DMS79 (cell line): ENCODE measurements at places on chromosomes 7 and 10.

GRCh38 chr7:96869538-96869937, 135.8 kb upstream of the DLX6 start:
- no peak for DNase-seq

GRCh38 chr10:19226025-19226424, 177.4 kb downstream of the MALRD1 start:
- DNase-seq, result no peak

GRCh38 chr10:122854648-122855047, 9.0 kb upstream of the CUZD1 start:
- DNase-seq, result no peak

GRCh38 chr7:41217306-41217705, 485.6 kb downstream of the INHBA start:
- DNase-seq, result no peak

- DNase-seq, result no peak
Observed at GRCh38 chr10:118483496-118483895, 112.0 kb downstream of the PRLHR start.

DNA sequence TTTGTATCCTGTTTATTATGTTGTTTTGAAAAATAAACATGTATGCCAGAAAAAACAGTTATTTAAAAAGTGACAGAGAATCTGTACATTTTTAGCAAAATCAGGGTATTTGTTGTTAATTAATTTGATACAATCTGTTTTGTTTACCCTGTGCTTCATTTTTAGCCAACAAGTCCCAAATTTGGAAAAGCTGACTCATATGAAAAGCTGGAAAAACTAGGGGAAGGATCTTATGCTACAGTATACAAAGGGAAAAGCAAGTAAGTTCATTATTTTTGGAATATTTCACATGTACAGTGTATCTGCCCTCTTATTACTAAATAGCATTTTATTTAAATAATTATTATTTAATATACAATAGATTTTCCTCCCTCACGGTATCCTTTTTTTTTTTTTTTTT, 151.4 kb downstream of the CDK14 start:
- no peak for DNase-seq

DNA sequence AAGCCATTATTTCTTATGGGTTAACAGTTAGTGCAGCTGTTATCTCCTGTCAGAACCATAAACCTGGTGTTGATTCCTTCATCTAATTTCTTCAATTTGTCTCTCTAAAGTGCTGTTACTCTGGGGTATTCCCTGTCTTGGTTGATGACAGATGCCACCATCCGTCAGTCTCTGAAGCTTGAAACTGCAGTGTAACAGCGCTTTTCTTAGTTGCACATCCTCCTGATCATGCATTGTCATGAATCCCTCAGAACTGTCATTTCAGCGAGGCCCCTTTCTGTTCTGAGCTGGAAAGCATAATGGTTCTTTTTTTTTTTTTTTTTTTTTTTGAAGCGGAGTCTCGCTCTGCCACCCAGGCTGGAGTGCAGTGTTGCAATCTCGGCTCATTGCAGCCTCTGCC, 193.9 kb downstream of the SDK1 start:
- no peak for DNase-seq

GRCh38 chr10:30991647-30992011, 40.0 kb downstream of the ZNF438 start:
- DNase-seq, result no peak

DNA sequence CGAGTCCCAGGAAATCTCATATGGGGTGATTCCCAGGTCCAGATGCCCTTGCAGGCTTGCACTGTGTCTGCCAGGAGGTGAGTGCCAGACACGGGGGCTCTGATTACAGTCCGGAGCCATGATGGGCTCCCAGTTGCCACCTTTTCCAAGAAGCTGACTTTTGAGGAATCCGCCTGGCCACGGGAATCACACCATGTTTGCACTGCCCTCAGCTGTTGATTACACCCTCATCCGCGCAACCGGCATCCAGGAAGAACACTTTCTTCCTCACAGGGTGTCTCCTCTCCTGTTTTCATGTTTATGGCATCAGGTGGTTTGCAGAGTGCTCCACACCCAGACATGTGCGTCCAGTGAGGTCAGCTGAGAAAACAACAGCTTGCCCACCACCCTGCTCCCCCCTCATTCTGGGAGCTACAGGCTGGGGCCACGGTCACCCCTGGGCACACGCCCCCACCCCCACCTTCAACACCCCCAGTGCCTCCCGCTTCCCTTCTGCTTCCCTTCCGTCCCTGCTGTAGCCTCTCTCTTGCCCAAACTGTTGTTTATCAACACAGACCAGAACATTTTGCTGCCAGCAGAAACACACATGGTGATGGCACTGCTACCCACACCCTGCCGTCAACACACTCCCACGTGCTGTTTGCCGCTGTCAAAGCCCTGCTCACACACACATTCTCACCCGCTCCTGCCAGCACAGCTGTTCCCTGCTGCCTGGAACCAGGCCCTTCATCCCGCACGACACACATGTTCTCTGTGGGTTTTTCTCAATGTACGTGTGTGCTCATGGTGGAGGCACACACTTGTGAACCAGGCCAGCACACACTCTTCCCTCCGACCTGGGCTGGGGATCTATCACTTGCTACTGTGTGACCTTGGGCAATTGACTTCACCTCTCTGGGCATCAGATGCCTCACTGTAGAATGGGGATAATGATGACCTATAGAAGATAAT, 35.8 kb downstream of the DDIT4 start:
- DNase-seq, result no peak

GRCh38 chr7:42876182-42877068, 35.4 kb downstream of the C7orf25 start:
- DNase-seq, result no peak

DNA sequence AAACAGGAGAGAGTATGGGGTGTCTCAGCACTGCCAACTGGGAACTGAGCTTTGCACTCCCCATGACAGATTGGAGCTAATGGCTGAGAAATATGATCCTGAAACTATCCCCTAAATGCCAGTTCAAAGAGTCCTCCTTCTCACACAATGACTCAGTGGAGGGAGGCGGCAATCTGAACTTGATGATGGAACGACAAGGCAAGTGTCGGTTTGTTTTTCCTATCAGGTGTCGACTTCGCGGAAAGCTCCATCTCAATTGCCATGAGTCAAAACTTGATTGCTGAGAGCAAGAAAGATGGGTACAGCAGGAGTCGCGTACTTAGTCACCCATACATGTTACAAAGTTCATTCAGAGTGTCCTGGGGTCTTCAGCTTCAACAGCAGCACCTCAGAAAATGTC, 52.5 kb downstream of the NPY start:
- no peak for DNase-seq

- no peak for DNase-seq
Observed at GRCh38 chr7:112995059-112995824, 91.4 kb downstream of the GPR85 start.

GRCh38 chr10:6647811-6648526, 67.9 kb upstream of the PRKCQ start:
- DNase-seq, result no peak

DNA sequence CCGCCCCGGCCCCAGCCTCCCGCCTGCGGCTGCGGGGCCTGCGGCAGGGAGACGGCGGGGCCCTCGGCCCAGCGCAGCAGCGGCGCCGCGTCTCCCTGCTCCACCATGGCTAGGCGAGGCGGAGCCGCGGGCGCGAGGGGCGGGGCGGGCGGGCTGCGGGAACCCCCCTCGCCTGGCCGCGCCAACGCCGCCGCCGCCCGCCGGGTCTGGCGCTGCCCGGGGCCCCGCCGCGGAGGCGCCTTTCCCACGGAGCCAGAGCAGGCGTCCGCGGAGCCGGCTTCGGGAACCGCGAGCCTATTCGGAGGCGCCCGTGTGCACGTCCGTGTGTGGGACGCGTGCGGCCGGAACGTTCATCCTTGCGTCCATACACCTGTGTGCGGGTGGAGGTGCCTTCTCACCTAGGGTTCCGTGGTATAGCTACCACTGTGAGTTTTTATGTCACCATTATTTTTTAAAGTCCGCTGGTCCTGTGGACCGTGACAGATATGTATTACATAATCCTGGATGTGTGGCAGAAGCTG, at the start of gene DENND11:
Gene DENND11 (minus strand): TSS at position 120 of the 521 bp plus-strand sequence. CDS start 13 bp downstream, at position 107.
- DNase-seq, result peak; percentile 2

GRCh38 chr7:122951006-122951405, 44.5 kb downstream of the TAS2R16 start:
- no peak for DNase-seq

GRCh38 chr7:24922099-24922773, 57.7 kb downstream of the OSBPL3 start:
- no peak for DNase-seq
